ENCODE measurements at places on chromosomes 7 and 10.

GRCh38 chr7:105006367-105007136 is 7.5 kb upstream of the KMT2E start:
- DNase-seq = no peak

DNA sequence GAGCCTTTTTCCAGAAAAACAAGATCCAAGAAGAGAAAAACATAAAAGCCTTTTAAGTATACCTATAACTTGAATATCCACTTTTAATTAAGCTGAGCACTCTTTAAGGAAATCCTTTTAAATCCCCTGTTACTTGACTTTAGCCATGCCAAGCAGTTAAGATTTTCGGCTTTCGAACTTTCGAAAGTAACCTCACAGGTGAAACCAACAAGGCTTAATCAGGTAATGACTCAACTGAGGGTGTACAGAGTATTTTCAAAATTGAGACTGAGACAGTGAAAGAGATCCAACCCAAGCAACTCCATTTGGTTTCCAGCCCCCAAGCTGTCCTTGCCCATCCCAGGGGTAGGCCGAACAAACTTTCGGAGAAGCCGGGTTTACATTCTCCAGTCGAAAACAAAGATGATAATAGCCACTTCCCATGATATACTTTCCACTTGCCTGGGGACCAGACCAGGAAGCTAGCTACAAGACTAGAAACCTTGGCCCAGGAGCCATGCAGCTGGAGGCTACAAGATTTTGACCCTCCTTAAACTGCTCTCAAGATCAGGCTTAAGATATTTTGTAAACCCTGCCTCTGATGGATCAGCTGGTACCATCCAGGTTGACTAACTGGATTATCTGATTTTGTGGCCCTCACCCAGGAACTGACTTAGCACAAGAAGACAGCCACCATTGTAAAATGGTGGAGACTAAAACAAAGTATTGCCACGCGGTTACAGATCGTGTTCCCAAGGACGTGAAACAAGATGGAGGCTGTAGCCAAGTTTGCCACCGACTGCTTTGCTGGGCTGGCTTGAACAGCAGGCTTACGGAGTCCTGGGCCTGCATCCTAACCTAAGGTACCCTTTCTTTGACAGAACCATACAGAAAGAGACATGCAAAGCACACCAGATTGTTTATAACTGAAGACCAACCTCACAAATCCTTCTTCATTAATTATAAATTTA is 32.3 kb downstream of the C1GALT1 start:
- no peak for DNase-seq

- no peak for DNase-seq
These were observed 421.4 kb downstream of the SDK1 start for GRCh38 chr7:3722396-3722922.

- DNase-seq = no peak
These were observed 980.6 kb downstream of the REEP3 start for GRCh38 chr10:64501807-64502206.

GRCh38 chr7:30321089-30321881 is 36.9 kb downstream of the ZNRF2 start:
- no peak for DNase-seq

- DNase-seq = no peak
These were observed 282.2 kb downstream of the NEBL start for GRCh38 chr10:20614911-20615310.

GRCh38 chr7:90857603-90858002 is 261.5 kb downstream of the CDK14 start:
- no peak for DNase-seq

DNA sequence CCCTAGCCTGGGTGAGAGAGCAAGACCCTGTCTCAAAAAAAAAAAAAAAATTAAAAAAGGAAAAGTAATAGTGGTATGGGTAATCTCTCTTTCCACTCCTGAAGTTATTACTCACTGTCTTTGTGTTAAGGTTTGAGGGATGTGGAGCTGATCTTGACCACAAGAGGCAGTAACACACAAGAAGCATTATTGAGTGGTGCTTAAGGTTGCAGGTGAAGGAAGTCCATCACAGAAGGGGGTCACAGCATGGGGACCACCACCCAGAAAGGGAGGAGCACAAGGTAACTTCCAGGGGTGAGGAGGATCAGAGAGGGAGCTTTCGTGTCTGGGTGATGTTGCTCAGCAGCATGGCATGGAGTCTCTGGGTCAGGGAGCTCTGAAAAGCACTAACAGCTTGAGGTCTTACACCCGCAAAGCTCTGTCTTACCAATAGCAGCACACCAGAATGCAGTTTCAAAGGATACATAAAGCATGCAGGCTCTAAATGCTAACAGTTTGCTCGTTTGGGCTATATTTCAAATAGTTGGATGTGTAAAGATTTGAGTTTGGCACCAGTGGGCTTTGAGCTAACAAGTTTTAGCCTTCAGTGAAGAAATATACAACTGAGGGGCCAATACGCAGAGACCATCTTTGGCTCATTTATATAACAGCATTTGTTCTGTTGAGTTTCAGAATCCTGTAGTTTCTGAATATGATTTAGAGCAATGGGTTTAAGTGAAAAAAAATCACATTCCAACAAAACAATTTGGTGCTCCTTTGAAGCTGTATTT is 100.4 kb upstream of the DNAJC1 start:
- DNase-seq = no peak

DNA sequence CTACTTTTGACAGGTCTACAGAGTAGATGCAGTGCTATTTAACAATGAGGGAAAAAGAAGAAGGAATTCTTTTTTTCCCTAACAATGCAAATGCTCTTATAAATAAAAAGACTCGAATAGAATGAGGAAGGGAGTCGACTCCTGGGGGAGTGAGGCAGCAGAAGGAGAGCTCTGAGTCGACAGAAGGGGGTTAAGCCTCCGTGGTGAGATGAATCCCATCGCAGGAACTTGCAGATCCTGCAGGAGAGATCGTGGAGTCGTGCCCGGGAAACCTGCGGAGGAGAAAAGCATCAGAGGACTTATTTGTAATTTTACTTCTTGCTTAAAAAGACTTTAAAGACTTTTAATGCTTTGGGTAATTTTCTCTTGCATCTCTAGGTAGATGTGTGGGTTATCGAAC is 17.4 kb downstream of the ITIH2 start:
- no peak for DNase-seq

- DNase-seq = no peak
These were observed 221.4 kb downstream of the BICC1 start for GRCh38 chr10:58734116-58734515.

GRCh38 chr7:18040196-18040595 is 12.6 kb upstream of the PRPS1L1 start:
- DNase-seq = no peak

DNA sequence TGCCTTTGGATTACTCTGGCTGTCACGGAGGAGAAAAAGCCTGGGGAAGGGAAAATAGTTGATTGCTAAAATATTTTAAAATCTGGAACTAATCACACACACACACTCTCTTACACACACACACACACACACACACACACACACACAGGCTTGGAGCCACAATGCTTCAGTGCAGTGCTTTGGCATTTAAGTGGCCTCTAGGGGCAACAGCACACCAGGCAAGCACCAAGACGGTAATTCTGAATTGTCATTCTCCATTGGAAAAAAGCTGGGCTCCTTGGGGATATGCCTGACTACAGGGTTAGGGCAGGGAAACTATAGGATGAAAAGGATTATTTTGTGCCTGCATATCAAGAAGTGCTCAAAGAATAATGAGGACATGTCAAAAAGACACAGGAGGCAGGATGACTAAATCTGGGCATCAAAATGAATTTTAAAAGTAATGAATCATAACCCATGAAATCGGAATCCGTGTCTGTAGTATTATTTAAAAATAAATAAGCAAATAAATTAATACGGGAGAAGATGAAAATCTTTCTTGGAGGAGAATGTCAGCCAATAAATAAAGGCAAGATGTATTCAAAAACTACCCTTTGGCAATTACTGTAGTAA is 30.4 kb upstream of the DDC start:
- no peak for DNase-seq

- no peak for DNase-seq
These were observed 153.3 kb upstream of the TCERG1L start for GRCh38 chr10:131464789-131465188.

GRCh38 chr7:134939136-134939535 is 47.2 kb upstream of the AGBL3 start:
- no peak for DNase-seq

DNA sequence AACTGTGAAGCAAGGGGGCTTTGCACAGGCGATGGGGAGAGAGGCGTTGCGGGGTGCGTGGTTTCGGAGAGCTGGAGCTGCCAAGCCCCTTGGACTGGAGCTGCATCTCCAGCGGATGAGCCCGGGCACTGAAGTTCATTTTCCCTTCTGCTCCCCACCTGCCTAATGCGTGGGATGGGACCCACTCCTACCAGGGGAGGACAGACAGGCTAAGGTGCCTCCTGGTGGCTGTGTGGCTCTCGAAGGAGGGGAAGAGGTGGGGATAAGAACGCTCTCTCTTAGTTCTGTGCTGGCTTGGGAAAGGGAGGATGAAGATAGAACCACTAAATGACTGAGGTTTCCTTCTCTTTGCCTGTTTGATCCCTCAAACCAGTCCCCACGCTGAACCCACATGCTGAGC is 177.6 kb upstream of the PITRM1 start:
- DNase-seq = no peak

GRCh38 chr10:114694062-114694461 is 36.0 kb upstream of the ABLIM1 start:
- no peak for DNase-seq

DNA sequence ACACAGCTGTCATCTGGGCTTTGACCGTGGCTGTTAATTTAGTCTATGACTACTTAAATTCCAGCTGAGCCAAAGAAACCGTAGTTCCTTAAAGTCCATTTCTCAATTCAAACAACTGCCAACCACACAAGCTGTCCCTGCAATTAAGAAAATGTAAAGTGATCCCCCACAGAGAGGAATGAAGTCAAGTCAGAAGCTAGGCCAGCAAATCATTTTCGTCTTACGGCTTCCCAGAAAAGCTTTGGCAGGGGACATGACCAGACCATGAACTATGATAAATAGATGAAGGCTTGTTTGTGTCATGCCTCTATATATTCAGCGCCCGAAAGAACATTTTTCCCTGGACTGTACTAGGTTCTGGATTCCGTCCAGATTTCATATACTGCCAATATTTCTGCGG is 54.6 kb downstream of the HACD1 start:
- no peak for DNase-seq

GRCh38 chr10:102624751-102625645 is 19.3 kb upstream of the TRIM8 start:
- no peak for DNase-seq

- DNase-seq = no peak
These were observed 65.8 kb downstream of the RHOBTB1 start for GRCh38 chr10:60878224-60878623.

GRCh38 chr10:112896273-112896672 is 53.8 kb upstream of the TCF7L2 start:
- no peak for DNase-seq

DNA sequence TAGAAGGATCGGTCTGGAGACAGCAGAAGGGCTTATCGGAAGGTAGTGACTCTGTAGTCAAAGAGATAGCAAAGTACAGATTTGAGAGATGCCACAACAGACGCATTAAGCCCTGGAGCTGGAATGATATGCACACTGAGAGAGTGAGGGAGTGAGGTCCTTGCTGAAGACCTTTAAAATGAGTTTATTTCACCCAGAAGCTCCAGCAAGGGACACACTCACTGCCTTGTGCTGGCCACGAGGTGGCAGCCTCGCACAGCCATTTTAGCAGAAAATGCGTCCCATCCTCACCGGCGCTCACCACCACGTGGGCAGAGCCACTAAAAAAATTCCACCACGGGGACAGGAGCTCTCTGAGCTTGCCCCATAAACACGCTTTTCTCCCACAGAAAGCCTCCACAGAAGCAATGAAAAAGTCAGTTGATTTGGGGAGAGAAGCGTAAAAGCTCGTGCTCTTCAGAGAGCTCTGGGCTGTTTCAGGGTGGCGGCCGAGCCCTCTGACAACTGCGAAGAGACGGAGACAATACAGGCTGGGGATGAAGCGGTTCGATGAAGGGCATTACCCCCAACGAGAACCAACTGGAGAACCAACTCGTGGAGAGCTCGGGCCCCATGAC is 163.0 kb upstream of the KLF14 start:
- DNase-seq = peak; percentile 60

GRCh38 chr7:114874170-114874569 is 47.7 kb upstream of the MDFIC start:
- no peak for DNase-seq

GRCh38 chr7:101179713-101180112 is 380 bp downstream of the NAT16 start:
- no peak for DNase-seq

- DNase-seq = no peak
These were observed 23.1 kb downstream of the CALHM2 start for GRCh38 chr10:103428989-103429643.

GRCh38 chr10:34780818-34781380 is 34.2 kb downstream of the PARD3 start:
- DNase-seq = no peak

GRCh38 chr10:72740528-72740927 is 48.6 kb downstream of the MCU start:
- no peak for DNase-seq

- DNase-seq = no peak
These were observed 89.2 kb downstream of the AOAH start for GRCh38 chr7:36635091-36635490.

GRCh38 chr10:71436268-71437125 is 39.8 kb downstream of the CDH23 start:
- no peak for DNase-seq

DNA sequence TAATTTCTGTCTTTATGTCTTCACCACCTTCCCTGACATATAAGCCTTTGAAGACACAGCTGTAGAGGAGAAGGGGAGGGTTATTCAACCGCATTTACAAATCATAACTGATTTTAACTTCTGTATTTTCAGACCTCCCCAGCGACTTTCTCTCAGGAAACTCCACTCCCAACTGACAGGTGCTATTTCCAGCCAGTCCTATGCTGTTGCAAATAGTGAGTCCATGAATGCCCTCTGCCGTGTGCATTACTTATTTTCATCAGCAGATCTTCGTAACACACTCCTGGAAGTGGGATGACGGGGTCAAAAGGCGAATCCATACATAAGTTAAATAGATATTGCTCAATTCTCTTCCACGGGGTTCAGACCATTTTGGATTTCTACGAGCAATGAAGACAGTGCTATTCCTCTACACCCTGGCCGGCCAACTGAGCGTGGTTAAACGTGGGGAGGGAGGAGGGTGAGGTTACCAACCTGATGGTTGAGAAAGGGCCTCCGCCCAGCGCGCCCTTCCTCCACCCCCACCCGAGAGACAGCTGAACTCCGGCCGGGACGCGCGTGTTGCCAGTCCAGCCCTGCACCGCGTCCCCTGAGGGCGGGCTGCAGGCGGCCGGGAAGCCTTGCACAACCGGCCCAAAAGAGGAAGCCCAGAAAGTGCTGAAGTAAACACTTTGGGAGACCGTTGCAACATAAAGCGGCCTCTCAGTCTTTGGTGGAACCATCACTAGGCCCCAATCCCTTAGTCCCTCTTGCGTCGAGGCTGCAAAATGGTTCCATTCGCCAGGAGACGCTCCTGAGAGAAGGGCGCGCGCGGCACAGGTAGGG is at the start of gene APBB1IP:
APBB1IP (plus strand) TSS at position 705 of the 825 bp plus-strand sequence. CDS start 53,986 bp downstream, outside the sequence.
- DNase-seq = peak; percentile 28
